ENCODE measurements at places on chromosomes 3 and 15. TPM values are rescaled to one million over a fixed set of nuclear protein-coding genes. Genes with fewer than 3 reads are reported as not detected.

DNA sequence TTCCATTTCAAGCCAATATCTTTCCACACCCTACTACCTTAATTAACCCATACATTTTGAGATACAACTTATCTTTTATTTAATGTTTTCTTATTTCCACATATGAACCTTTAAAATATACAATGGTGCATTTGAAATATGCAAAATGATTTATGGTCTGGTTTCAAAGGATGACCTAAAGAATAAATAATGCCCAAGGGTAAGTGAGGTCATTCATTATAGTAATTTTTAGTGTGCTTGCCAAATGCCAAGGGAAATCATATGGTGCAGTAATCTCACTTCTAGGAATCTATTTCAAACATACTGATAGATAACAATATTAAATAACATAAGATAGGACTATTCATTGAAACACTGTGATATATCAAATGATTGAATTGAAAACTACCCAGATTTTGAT, 1055.4 kb downstream of the AGBL1 start:
- no peak overlapping the region for H3K27ac ChIP-seq
- H3K4me3 ChIP-seq: no peak overlapping the region
- H3K4me1 ChIP-seq: no peaks in the 10 kb centered on the region
- no peaks in the 10 kb centered on the region for H3K36me3 ChIP-seq
- H3K27me3 ChIP-seq: no peaks in the 10 kb centered on the region

- no peak overlapping the region for H3K27ac ChIP-seq
- DNase-seq: no peak
- H3K27me3 ChIP-seq: no peaks in the 10 kb centered on the region
- H3K4me3 ChIP-seq: no peak overlapping the region
These were observed 61.7 kb downstream of the B3GALNT1 start for GRCh38 chr3:161043336-161044035.

GRCh38 chr3:21691036-21691435, 60.0 kb downstream of the ZNF385D start:
- no peak for DNase-seq
- H3K4me3 ChIP-seq: no peak overlapping the region
- H3K27ac ChIP-seq: no peak overlapping the region
- no peaks in the 10 kb centered on the region for H3K27me3 ChIP-seq
- no peaks in the 10 kb centered on the region for H3K36me3 ChIP-seq
- H3K4me1 ChIP-seq: no peaks in the 10 kb centered on the region

DNA sequence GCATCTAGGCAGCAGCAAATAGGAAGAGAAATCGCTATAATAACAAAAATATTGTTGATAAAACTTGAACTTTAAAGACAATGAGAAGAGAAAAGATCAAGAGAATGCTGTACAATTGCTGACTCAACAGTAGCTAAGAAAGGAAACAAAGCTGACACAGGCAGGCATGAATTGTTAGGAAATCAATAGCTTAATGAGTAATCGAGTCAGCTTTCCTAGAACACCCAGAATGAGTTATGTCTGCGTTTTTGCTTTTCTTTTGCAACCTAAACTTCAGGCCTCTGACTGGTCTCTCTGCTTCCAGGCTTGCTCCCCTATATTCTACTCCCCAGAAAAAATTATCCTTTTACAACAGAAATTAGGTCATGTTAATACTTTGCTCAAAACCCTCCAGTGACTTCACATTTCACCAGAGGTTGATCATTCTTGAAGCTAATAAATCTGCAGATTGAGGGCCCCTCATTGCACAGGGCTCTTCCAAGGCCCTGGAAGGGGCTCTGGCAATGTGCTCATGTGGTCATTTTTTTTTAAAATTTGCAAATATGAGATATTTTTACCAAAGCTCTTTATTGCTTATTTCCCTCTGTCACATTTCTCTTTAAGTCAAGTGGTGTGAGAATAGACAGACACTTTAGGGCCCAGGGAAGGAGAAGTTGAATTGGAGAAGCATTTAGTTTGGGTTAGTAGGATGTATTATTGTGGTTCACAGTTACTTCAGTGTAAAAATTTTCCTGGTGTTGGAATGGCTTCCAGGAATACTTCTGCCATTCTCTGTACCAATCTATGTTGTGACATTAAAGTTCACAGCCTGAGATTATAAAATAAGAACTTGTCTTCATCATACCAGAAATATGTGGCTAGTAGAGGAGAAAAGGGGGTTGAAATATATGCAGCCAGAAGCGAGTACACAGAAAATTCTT, 116.3 kb downstream of the TMCO5A start:
- no peak overlapping the region for H3K27ac ChIP-seq
- no peaks in the 10 kb centered on the region for H3K4me1 ChIP-seq
- DNase-seq: no peak
- no peak overlapping the region for H3K4me3 ChIP-seq
- no peaks in the 10 kb centered on the region for H3K36me3 ChIP-seq
- H3K27me3 ChIP-seq: no peaks in the 10 kb centered on the region

DNA sequence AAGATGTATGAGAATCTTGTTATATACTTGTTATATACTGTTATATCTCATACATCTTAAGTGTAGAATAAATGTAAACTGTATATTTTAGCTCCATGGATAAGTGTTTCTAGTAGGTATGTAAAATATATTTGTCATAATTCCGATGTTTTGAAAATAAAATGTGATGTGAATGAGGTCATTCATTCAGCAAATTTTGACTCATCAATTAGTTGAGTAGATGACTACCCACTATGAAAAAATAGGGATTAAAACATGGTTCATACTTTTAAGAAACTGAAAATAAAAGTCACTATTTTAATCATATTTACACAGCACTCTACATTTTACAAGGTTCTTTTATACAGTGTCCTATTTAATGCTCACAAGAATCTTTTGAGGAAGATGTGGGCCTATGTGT, 28.4 kb upstream of the CNTN3 start:
- DNase-seq: no peak
- H3K4me1 ChIP-seq: no peaks in the 10 kb centered on the region
- H3K27me3 ChIP-seq: no peaks in the 10 kb centered on the region
- no peaks in the 10 kb centered on the region for H3K36me3 ChIP-seq
- H3K4me3 ChIP-seq: no peak overlapping the region

DNA sequence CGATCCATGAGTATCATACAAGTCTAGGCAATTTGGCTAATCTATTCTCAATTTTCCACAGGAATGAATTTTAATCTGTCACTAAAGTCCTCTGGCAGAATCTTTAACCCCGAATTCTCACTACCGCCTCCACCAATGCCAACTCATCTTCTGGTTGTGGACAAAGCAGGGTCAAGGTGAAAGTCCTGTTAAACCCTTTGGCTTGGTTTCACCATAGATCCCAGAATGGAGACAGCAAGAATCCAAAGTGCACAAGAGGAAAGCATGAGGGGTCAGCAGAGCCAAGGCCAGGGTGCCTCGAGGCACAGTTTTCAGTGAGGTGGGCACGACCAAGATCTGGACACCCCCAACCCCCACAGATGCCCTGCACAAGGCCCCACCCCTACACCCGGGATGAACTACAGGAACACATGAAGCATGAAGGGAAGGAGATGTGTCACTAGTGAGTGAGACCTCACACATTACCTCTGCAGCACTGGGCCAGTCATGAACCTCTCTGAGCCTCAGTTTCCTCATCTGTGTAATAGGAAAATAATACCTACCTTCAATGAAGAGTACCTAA, 466.2 kb downstream of the EPHB1 start:
- no peak overlapping the region for H3K27ac ChIP-seq
- DNase-seq: no peak
- peaks cover under 1% of the 10 kb centered on the region for H3K4me1 ChIP-seq
- H3K4me3 ChIP-seq: no peak overlapping the region
- H3K36me3 ChIP-seq: no peaks in the 10 kb centered on the region
- H3K27me3 ChIP-seq: no peaks in the 10 kb centered on the region

- peak; percentile 87 for DNase-seq
- no peaks in the 10 kb centered on the region for H3K27me3 ChIP-seq
- H3K4me1 ChIP-seq: peaks cover 14% of the 10 kb centered on the region
- no peak overlapping the region for H3K4me3 ChIP-seq
- H3K36me3 ChIP-seq: no peaks in the 10 kb centered on the region
- H3K27ac ChIP-seq: peak overlapping the region; percentile 63
These were observed 3.1 kb downstream of the MST1R start for GRCh38 chr3:49900491-49901153.

GRCh38 chr15:56524915-56525314, 60.0 kb upstream of the MNS1 start:
- no peak for DNase-seq
- H3K27ac ChIP-seq: no peak overlapping the region
- H3K4me3 ChIP-seq: no peak overlapping the region
- no peaks in the 10 kb centered on the region for H3K36me3 ChIP-seq

- no peak overlapping the region for H3K4me3 ChIP-seq
- DNase-seq: no peak
- H3K27me3 ChIP-seq: no peaks in the 10 kb centered on the region
- H3K27ac ChIP-seq: no peak overlapping the region
- no peaks in the 10 kb centered on the region for H3K4me1 ChIP-seq
These were observed 273.3 kb downstream of the NSUN3 start for GRCh38 chr3:94336046-94336753.

- no peak for DNase-seq
- no peaks in the 10 kb centered on the region for H3K4me1 ChIP-seq
- no peaks in the 10 kb centered on the region for H3K36me3 ChIP-seq
These were observed 24.1 kb upstream of the ARHGEF3 start for GRCh38 chr3:56825567-56826438.

DNA sequence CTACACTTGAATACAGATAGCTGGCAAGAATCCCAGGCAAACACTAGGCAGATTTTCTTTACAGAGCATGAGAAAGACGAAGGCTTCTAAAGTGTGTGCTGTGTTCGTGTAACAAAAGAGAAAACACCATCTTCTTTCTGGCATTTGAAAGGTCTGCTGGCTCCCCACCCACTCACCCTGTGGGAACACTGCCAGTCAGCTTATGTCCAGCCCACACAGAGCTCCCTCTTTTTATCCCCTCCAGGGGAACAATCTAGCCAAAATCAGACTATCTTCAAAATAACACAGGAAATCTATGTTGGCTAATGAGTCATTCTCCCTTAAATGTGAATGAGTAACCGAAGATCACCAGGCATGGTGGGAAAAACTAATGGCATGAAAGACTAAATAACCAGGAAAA, 45.6 kb upstream of the PAQR5 start:
- no peak overlapping the region for H3K27ac ChIP-seq
- H3K36me3 ChIP-seq: no peaks in the 10 kb centered on the region
- H3K4me3 ChIP-seq: no peak overlapping the region
- no peaks in the 10 kb centered on the region for H3K27me3 ChIP-seq

DNA sequence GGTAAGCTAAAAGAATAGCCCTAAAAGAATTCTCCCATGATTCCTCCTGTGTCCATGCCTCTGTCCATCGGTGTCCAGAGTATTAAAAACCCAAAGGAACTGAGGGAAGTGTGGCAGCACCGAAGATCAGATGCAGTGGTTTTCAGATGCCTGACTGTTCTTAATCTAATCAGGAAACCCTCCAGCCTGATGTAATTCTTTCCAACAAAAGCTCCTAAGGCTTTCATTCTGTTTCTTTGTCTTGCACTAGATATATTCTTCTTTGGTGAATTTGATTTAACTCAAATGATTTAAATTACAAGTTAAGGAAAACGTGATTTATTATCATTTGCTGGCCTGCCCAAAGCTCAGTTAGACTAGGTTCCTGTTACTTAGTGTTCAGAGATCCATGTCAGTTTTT, 71.2 kb downstream of the ARHGAP31 start:
- H3K27me3 ChIP-seq: no peaks in the 10 kb centered on the region
- peaks cover 70% of the 10 kb centered on the region for H3K4me1 ChIP-seq
- no peak overlapping the region for H3K27ac ChIP-seq
- no peak for DNase-seq
- peaks cover 3% of the 10 kb centered on the region for H3K36me3 ChIP-seq
- H3K4me3 ChIP-seq: no peak overlapping the region

DNA sequence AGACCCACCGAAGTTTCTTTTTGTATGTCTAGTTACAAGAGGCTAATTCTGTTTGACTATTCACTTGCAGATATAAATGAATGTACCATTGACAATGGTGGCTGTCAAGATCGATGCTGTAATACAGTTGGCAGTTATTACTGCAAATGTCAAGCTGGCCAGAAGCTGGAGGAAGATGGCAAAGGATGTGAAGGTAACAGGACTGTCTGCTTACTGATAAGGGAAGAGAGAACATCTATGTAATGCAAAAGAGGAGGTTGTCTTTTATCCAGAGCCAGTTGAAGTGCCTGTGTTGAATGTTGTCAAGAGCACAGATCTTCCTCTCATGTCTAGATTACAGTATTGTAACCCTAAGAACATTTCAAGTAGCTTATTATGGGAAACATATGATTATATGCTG, 549.5 kb upstream of the GOLIM4 start:
- DNase-seq: no peak
- H3K27ac ChIP-seq: no peak overlapping the region
- no peaks in the 10 kb centered on the region for H3K36me3 ChIP-seq
- H3K4me1 ChIP-seq: no peaks in the 10 kb centered on the region

- H3K36me3 ChIP-seq: no peaks in the 10 kb centered on the region
- DNase-seq: no peak
- no peaks in the 10 kb centered on the region for H3K27me3 ChIP-seq
- H3K27ac ChIP-seq: no peak overlapping the region
These were observed 5.8 kb upstream of the MESP1 start for GRCh38 chr15:89756897-89757296.

GRCh38 chr3:34256021-34256420, 457.6 kb downstream of the PDCD6IP start:
- H3K4me1 ChIP-seq: no peaks in the 10 kb centered on the region
- DNase-seq: no peak
- H3K27me3 ChIP-seq: no peaks in the 10 kb centered on the region
- H3K36me3 ChIP-seq: no peaks in the 10 kb centered on the region
- H3K4me3 ChIP-seq: no peak overlapping the region

- H3K4me1 ChIP-seq: peaks cover 8% of the 10 kb centered on the region
- no peak overlapping the region for H3K27ac ChIP-seq
- no peaks in the 10 kb centered on the region for H3K27me3 ChIP-seq
- no peaks in the 10 kb centered on the region for H3K36me3 ChIP-seq
- no peak overlapping the region for H3K4me3 ChIP-seq
These were observed 104.5 kb downstream of the ZMAT3 start for GRCh38 chr3:178967177-178967532.

DNA sequence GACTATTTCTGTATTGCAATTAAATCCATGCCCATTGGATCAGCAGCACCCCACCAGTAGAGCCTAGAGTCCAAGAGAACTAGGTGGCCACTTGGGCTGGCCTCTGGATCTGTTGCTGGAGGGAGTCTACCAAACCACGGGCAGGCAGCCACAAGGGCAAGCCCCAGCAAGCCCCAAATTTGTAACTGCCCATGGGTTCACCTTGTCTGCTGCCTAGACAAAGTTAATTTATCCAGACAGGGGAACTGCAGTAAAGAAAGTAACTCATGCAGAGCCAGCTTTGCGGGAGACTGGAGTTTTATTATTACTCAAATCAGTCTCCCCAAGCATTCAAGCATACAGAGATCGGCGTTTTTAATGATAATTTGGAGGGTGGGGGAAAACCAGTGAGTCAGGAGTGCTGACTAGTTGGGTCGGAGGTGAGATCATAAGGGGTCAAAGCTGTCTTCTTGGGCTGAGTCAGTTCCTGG, 74.0 kb upstream of the TERB2 start:
- H3K4me3 ChIP-seq: no peak overlapping the region
- H3K27me3 ChIP-seq: no peaks in the 10 kb centered on the region
- H3K27ac ChIP-seq: no peak overlapping the region
- DNase-seq: peak; percentile 9

KLHL40 gene
- total RNA-seq: not detected

PRRT3 gene
- total RNA-seq: 8.0 TPM

AMOTL2 gene
- total RNA-seq: 102 TPM

ACVR2B gene
- 7.0 TPM for total RNA-seq

MYRIP gene
- total RNA-seq: 1.6 TPM

PTPRG gene
- total RNA-seq: 166 TPM

GRIP2 gene
- total RNA-seq: 0.38 TPM

AQP9 gene
- total RNA-seq: 0.78 TPM

ABHD17C gene
- total RNA-seq: 9.5 TPM

PARP3 gene
- total RNA-seq: 50.8 TPM

EEFSEC gene
- total RNA-seq: 13.3 TPM

Measured in thyroid gland (tissue), 4 donors.